ENCODE measurements at places on chromosomes 2 and 18. TPM values are rescaled to one million over a fixed set of nuclear protein-coding genes. Genes with fewer than 3 reads are reported as not detected.

DNA sequence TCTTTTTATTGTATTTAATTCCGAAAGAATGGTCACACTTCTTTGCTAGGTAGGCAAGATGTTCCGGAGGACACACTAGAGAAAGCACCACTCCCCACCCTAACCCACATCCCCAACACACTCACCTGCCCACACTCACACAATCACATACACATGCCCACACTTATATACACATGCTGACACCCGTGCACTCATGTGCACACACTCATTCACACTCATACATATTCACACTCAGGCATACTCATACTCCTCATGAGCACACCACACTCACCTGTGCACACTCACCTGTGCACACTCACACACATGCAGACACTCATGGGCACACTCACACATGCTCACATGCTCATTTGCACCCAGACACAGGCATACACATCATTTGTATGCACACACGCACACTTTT is 21.4 kb downstream of the DIPK1C start:
- DNase-seq = no peak

Gene HRH4
- not detected for total RNA-seq

GRCh38 chr18:23539296-23539695 is 36.0 kb downstream of the RMC1 start:
- DNase-seq = no peak

DNA sequence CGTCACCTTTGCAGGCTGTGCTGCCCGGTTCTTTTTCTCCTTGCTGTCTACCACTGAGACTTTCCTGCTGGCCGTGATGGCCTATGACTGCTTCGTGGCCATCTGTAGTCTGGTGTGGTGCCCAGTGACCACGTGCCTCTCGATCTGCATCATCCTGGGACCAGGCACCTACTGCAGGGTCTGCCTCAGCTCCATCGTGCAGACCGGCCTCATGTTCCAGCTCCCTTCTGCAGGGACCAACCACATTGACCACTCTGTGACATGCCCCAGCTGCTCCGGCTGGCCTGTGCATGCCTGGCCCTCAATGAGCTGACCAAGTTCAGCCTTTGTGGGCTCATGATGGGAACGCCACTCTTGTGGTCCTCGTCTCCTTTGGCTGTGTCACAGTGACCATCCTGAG is 26.7 kb downstream of the COPS9 start:
- no peak for DNase-seq

- DNase-seq = no peak
Observed at GRCh38 chr2:97718942-97719341, 5.6 kb downstream of the ZAP70 start.

- DNase-seq = no peak
Observed at GRCh38 chr2:42442774-42443173, 51.0 kb downstream of the KCNG3 start.

DNA sequence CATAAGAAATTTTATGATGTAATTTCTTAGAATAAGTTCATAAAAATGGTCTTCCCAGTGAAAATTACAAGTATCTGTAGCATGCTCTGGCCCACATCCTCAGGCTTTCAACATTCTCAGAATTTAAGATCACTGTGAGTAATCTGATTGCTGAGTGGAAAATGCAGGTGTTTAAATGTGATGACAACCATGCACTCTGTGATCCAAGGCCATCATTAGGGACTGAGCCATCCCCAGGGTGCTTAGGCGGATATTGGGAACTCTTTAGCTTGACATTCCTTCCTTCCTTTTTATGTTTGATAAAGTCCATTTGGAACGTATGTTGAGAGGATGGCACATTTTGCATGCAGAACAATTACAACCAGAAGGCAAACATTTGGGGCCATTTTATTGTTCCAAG is 95.5 kb downstream of the ARL4C start:
- DNase-seq = no peak
